Globus pallidus (tissue), 1 donor: ENCODE measurements at places on chromosomes 4 and X.

- no peak for DNase-seq
These were observed 29.7 kb upstream of the MORC4 start for GRCh38 chrX:107029752-107030151.

GRCh38 chr4:46316215-46316614 lies 73.7 kb downstream of the GABRA2 start:
- DNase-seq = no peak

DNA sequence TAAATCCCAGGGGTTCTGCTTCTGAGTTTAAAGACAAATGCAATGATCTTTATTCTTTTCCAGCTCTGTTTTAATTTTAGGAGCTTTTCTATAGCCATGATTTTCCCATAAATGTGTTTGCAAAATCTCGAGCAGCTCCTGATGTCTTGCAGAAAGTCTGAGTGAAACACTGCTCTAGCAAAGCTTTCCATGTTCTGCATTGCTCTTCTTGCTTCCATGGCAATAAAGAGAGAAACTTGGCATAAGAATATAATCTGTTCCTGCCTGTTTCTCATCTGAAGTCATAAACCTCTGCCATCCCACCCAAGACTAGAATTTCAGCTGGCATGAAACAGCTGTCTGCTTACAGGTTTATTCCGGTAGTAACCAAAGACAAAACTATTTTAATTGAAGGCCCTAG lies 254.5 kb downstream of the SPRY1 start:
- DNase-seq = no peak

- no peak for DNase-seq
These were observed 97.7 kb downstream of the MANBA start for GRCh38 chr4:102663073-102663472.

DNA sequence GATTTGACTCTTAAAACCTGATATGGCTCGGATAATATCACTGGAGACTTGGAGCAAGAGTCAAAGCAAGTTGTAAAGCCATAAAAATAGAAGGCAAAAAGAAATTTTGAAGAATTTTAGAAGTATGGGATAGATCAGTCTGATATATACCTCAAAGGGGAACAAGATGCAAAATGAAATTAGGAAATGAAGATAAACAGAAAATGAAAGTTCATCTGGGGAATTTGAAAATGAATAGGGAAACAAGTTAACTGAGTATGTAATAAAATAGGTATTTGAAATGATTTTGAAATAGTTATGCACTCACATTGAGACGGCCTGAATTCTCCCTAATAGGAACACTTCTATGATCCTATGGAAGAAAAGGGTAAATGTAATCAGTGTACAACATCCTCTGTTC lies 5.7 kb downstream of the CYP2U1 start:
- DNase-seq = no peak

DNA sequence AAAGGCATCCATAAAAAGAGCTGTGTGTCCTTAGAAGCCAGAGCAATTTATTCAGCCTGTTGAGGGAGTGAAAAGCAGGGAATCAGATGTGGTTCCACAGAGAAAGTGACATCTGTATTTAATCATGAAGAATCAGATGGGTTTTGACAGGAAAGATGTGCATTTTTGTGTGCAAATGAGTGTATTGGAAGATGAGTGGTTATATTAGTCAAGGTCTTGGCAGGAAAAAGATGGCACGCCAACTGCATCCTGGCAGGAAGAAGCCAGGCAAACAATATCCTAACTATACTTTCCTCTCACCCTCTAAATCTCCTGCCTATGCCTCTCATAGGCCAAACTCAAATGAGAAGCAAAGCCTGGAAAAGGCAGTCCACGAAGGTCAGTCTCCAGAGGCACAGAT lies 59.1 kb downstream of the SCFD2 start:
- no peak for DNase-seq

- DNase-seq = no peak
These were observed 1434.6 kb downstream of the PCDH18 start for GRCh38 chr4:136097676-136098075.

- no peak for DNase-seq
These were observed 65.4 kb downstream of the ANKRD17 start for GRCh38 chr4:73193155-73193554.

- no peak for DNase-seq
These were observed 95.7 kb downstream of the SH3RF1 start for GRCh38 chr4:169175035-169175434.

- DNase-seq = no peak
These were observed 646.9 kb downstream of the FAT4 start for GRCh38 chr4:125961626-125962025.

DNA sequence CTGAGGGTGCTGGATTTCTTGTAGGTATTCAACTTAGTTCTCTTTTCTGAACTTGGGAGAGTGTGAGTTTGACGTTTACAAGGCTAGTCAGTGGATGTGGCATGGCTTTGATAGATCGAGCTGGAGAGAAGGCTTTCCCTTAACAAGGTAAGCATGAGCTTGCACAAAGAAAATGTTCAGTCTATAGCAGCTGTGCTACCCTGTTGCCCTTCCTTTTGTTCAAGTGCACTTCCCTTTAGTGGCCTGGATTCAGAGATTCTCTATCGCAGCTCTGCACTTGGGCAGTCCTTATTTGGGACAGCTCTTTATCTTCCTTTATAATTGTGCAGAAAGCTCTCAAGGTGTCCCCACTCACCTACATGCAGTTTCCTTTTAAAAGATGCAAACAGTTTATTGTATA lies 198.0 kb downstream of the ARHGAP24 start:
- DNase-seq = no peak

DNA sequence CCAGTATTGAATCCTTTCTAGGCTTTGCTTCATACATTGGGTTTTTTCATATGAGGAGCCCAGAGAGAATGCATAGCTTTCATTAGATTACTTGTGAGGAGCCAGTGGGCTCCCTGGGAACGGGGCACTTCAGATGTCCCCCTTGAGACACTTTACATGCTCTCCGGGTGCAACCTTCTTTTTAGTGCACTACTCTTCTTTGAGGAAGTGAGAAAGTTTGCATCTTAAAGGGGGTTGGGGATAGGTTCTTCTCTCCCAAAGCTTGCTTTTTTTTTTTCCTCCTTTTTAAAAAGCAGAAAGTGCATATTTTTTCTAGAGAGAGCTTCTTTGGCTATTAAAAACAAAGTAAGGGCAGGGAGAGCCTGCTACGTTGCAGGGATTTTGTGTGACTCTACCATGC lies 4.3 kb downstream of the HADH start:
- DNase-seq = no peak

DNA sequence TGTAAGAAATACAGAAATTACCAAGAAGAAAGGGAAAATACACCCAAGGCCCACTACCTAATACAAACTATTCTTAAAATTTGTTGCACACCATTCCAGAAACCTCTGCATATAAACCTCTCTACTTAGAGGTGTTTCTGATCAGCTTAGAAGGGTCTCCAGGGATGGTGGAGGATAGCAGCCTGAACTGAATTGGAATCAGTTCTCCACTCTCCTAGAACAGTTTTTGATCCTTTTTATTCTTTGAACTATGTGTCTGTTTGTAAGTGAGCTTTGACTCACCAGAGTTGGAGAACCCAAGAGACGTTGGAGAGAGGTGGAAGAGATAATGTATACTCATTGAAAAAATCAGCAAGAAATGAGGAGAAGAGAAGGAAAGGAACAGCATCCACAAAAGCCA lies 96.6 kb upstream of the OTUD4 start:
- DNase-seq = no peak

DNA sequence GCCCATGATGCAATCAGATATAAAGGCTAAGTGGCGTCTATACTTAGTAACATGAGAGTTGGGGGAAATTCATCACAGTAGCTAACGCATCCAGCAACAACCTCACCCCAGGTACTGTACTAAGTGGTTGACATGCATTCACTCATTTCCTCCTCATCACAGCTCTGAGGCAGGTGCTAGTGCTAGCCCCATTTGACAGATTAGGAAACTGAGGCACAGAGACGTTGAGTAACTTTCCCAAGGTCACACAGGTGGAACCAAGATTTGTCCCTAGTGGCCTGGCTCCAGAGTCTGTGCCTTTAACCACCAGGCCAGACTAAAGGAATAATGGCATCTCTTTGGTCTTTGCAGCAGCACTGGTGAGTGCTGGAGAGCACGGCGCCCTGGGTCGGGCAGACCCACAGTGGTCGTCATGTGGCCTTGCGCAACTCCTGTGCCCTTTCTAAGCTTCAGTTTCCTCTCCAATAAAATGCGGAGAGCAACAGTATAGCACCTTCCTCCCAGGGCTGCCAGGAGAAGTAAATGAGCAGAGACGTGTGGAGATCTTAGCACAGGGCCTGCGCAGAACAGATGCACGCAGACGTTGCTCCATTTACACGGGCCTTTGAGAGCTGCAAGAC lies 186.4 kb downstream of the BCOR start:
- no peak for DNase-seq
